ENCODE measurements at places on chromosomes 3 and 15.

DNA sequence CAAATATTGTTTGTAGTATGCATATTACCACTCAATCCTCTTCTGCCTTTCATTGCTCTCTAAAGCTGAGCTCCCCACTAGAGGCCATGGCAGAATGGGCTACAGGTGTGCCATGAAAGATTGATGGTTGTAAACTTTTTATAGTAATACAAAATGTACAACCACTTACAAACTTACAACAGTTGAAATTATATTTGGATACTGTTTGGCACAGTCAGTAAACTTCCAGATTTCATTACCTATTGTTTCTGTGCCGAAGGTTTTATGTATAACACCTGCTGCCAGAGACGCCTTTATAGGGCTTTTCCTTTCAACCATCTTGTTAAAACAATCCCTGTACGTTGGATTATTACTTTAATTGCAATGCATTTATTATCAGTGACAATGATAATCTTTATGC is 7.0 kb downstream of the ROPN1 start:
- no peak for DNase-seq

GRCh38 chr3:35502699-35503098 is 136.6 kb upstream of the ARPP21 start:
- no peak for DNase-seq

GRCh38 chr3:19103510-19103909 is 44.8 kb upstream of the KCNH8 start:
- DNase-seq: no peak

DNA sequence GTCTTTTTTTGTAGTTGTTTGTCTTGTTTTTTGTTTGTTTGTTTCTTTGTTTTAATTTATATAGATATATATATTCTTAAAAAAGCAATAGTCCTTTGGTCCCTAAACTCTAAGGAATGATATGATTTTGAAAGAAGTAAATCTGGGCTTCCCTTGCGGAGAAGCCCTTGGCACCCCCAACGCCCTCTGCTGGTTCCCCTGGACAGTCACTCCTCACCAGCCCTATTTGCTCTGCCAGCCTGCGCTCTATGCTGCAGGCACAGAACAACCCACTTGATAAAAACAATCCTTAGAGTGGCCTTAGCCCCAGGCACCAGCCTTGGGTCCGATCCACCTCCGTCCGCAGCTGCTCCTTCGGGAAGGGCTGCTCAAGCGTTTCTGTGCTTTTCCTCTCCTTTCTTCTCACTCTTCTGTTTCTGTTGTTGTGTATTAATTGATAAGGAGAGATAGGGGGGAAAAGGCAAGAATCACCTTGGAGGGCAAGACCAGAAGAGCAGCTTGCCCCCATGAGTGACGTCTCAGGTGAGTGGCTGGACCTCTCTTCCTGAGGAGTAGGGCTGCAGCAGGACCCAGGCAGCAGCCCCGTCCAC is 13.7 kb upstream of the PARP6 start:
- peak; percentile 50 for DNase-seq

DNA sequence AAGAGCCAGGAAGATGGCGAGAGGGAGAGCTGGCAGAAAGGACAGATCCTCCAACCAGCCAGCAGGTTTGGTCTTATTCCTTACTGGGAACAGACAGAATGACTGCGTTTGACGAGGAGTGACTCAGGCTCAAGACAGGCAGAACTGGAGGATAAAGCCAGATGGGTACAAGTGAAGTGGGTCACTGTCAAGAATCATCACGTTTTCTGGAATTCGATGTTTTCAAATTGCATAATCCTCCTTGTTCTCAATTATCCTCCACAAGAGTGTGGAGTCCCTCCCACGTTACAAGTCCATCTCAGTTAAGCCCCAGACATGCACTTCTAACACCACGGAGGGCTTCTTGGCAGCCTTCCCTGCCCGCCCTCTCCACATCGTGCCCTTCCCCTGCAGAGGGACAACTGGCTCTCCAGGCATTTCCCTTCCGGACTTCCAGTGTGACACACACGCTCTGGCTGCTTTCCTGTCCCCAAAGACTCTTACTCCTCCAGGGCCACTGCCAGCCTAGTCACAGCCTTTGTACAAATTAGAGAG is 183.1 kb downstream of the CHST2 start:
- no peak for DNase-seq

GRCh38 chr15:58537033-58537432 is 105.2 kb downstream of the LIPC start:
- DNase-seq: no peak

GRCh38 chr3:69201658-69202057 is 79.3 kb upstream of the LMOD3 start:
- DNase-seq: no peak

GRCh38 chr3:52240059-52240885 is 1.3 kb upstream of the TWF2 start:
- DNase-seq: peak; percentile 68

DNA sequence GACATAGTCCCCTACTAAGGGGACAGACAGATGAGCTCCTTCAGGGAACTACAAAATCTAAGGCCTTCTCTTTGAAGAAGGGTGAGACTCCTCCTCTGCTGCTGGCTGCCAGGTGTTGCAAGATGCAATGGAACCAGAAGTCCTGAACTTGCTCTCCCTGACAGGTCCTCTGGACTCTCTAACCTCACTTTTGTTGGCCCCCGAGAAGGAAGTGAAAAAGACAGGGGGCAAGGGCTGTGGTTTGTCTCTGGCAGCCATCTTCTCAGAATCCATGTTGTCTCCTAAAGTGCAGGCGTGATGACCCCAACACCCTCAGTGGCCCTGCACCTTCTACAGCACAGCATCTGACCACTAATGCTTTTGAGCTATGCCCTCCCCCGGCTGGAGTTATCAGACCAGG is 292.5 kb downstream of the CHST2 start:
- no peak for DNase-seq

GRCh38 chr3:112086875-112087524 is 811 bp downstream of the C3orf52 start:
- no peak for DNase-seq

DNA sequence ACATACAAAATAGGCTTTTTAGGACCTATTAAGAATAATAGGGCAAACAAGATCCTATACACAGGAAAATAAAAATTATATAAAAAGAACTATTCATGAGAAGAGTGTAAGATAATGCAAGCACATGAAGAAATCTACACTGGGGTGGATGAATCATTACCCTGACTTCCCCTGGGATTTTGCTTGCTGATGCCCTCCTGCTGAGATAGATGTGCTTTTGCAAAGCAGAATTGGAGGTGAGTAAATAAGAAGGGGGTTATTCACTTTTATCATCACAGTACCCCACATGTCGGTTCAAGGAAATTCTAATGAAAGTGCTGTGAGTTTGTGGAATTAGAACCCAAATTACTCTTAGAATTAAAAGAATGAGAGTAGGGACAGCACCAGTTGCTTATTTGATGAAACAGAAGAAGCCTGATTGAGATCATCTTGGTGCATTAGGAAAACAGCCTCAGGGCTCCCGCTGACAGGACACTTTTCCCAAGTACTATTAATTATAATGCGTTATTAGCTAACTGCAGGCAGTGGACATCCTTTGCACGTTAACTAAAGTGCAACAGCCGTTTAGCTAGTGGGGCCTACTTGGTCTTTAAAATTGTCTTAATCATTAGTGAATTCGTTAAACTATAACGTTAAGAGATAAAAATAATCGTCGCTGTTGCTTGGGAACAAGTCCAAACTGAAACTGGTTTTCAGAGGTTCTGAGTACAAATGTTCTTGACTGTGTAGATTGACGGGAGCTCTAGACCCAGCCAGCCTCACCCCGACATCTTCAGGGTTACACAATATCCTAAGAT is 48.4 kb downstream of the SLC2A2 start:
- no peak for DNase-seq

DNA sequence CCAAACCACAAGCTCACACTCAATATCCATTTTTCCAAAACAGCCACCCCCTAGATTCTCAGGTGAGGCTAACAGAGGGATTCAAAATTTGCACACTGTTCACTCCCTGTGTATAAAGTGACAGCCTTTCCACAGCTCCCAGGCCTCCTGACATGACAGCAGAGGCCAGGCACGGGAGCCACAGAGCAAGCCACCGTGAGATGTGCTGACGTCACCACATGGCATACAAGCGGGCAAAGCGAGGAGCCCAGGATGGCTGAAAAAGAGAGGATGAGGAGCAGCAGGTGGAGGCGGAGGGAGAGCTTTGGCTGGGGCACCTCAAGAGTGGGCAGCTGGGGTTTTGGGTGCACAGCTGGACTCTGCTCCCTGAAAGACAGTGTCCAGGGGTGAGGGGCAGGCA is 27.1 kb downstream of the EHD4 start:
- no peak for DNase-seq

DNA sequence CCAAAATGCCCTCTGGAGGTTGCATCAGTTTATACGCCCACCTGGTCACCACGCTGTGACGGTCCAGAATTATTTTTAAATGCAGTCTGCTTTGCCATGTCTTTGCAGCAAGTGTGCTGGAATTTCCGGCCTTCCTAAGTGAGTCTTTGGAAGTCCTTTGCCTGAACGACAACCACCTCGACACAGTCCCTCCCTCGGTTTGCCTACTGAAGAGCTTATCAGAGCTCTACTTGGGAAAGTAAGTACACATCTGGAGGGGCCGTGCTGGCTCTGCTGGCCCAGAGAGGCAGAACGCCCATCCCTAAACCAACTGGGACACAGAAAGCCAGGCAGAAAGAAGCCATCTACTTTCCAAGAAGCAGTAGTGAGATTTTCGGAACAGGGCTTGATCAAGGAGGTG is 101.8 kb downstream of the LRRK1 start:
- no peak for DNase-seq

- peak; percentile 63 for DNase-seq
Measured at GRCh38 chr3:184227481-184227935, 1.9 kb upstream of the VWA5B2 start.

DNA sequence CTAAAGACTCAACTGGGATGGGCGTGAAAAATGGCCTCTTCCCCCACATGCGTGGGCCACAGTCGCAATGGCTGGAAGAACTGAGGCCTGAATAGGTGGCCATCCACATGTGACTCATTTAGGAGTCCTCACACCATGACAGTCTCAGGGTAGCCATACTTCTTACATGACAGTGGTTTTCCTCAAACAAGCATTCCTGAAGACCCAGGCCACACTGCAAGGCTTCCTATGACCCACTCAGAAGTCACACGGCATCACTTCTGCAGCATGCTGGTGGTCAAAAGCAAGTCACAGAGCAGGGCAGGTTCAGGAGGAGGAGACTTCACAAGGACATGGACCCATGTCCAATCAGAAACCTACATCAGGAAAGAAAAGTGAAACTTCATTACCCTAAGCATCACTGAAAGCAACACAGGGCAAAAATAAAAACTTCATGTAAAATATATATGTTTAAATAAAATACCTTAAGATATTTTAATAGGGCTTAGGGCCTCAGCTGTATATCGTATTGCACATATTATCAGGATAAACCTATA is 257.1 kb downstream of the OPA1 start:
- no peak for DNase-seq

Measured in CD4-positive, alpha-beta T cell treated with Interleukin-10 for 1 hour (primary cell).